ENCODE measurements at places on chromosomes 16 and 17.

- no peak for DNase-seq
Observed at GRCh38 chr16:88444826-88445582, 8.1 kb upstream of the ZFPM1 start.

- DNase-seq: no peak
Observed at GRCh38 chr16:63244631-63245030, 1208.4 kb upstream of the CDH8 start.

DNA sequence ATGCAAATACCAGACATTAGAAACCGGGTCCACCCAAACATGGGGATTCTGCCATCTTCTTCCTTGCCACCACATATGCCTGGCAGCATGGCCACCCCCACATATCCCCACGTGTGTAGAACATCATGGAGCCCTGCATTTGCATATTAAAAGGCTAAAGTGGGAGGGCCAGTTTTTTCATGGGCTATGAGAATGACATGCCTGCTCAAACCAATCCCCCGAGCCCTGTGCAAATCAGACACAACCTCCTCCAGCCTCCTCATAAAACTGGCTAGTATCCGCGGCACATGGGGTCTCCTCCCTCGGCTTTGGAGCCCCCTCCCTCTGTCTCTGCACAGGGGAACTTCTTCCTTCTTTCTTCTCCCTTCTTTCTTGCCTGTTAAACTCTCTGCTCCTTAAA lies 174.9 kb upstream of the WSCD1 start:
- DNase-seq: no peak

DNA sequence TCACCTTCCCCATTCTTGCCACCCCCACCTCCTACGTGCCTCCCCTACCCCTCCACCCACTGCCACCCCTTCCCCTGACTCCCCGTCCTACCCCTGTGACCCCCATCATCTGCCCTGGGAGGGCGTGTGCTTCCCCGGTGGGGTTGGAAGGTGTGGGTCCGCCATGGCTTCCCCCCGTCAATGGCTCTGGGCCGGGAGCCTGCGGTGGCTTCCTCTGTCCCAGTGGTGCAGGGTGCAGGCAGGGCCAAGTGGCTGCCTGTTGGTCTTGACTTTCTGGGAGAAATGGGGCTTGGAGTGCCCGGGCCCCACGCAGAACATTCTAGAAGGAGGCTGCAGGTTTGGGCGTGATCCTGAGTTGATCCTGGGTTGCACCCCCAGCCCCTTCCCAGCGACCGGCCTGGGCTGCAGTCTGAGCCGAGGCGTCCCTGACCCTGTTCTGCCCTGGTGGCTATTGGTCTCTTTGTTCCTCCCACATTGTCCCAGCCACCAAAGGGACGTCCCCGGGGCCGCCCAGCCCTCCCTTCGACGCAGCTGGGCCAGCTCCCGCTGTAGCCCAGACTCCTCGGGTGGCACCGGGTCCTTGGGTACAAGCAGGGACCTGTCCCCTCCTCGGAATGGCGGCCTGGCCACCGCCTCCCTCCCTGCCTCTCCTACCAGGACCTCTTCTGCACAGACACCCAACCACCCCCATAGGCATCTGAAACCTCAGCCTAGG lies 25.7 kb downstream of the GSE1 start:
- DNase-seq: no peak

DNA sequence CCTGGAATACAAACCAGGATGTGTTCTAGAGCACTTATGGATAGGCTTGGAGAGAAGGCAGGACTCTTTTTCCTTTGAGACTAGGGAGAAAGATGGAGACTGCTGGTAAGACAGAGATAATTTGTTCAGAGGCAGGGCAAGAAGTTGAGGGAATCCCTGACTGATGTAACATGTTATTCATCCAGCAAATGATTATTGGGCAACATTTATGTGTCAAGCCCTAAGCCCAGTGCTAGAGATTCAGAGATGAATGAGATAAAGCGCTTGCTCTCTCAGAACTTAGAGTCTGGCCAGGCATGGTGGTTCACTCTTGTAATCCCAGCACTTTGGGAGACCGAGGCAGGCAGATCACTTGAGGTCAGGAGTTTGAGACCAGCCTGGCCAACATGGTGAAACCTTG lies 47.8 kb upstream of the NUFIP2 start:
- no peak for DNase-seq

- no peak for DNase-seq
Observed at GRCh38 chr16:81813648-81814047, 34.6 kb downstream of the PLCG2 start.

DNA sequence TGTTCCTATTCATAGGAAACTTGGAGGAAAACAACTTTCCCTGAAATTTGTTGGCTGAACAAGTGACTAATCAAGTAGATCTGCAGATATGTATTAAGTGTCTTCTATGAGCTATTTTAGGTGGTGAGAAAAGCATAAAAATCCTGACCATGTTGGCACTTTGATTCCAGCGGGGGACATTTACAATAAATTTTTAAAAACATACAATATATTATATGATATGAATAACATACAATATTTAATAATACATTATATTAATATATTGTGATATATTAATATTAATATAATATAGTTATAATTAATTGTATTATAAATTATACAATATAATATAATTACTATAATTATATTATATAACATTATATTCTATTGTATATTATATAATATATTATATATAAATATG lies 362.9 kb upstream of the SOX9 start:
- no peak for DNase-seq

GRCh38 chr16:28140788-28141618 lies 70.8 kb downstream of the XPO6 start:
- DNase-seq: peak; percentile 93

DNA sequence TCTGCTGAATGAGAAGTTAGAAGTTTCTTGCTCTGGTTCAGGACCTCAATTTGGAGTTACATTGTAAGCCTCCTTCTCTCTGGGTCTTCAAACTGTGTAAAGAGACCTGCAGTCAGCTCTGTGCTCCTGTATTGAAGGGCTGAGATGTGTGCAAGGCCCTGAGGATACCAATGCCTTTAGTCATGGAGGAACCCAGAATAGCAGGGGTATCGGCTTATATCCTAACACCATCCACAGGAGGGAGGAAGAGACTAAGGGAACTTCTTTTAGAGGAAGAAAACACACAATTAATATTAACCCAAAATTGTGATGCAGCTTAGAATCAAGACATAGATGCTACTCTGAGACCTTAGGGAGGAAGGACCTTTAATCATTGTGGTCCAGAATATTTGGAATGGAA lies 36.5 kb downstream of the GLP2R start:
- DNase-seq: no peak

DNA sequence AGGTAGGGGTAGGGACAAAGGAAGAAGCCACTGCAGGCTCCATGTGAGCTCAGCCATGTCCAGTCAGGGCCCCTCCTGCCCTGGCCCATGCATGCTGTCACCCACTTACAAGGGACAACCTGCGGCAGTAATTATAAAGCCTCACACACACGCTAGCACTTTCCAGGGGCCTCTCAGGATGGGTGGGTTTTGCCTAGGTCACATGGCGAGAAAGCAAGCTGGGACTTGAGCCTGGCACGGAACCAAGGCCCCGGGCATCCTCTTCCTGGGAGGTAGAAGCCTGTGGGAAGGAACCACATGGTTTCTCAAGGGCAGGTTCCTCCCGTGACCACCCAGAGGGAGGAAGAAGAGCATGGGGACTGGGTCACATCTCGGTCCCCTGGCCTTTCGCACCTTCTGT lies 7.0 kb downstream of the ZNF319 start:
- DNase-seq: no peak

DNA sequence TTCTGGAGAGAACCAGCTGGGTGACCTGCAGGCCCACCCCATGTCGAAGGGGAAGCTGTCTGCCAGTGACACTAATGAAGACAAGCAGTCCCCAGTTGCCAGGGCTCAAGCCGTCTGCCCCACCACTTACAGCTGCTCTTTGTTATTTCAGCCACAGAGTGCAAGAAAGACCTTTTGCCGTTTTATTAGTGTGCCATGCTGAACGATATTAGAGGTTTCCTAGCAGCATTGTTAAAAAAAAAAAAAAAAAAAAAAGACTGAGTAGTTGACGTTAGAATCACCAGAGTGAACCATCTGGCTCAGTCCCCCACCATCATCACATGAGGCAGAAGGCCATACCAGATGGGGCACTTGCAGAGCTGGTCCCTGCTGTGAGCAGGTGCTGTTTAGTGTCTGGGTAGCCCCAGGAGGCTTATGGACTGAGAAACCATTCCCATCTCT lies 26.5 kb upstream of the SLC39A11 start:
- no peak for DNase-seq

- DNase-seq: peak; percentile 78
Observed at GRCh38 chr16:58511933-58512815, 3.1 kb upstream of the SETD6 start.

- DNase-seq: no peak
Observed at GRCh38 chr16:86048882-86049585, 150.1 kb downstream of the IRF8 start.

DNA sequence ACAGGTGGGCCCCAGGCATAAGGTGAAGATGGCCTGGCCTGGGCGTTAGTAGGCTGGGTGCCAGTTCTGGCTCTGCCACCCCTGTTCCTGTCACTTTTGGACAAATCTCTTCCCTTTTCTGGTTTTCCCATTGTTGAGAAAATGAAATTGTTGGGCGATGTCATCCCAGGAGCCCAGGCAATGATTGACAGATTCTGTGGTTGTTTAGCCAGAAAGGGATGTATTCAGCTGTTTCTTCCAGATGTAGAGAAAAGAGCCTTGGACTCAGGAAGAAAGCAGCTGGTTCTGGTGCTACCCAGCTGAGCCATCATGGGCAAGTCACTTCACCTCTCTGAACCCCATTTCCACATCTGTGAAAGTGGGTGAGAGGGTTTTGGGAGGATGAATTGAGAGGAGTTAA lies 60.1 kb upstream of the MRTFB start:
- DNase-seq: no peak

DNA sequence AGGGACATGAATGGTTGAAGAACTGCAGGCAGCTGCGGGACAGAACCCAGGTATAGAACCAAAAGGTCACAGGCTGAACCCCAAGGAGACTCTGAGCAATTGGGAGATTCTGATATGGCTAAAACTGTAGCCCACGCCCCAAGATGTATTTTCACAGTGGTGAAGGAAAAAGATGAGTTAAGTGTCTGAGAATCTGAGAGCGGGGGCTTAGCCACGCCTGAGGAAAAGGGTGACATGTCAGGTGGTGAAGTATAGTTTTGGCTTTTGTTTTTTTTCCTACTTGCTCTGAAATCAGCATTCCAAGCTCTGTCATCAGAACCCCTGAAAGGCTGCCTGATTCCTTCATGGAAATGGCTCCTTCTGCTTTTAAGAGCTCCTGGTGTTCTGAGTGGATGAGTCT lies 73.3 kb downstream of the AKAP1 start:
- no peak for DNase-seq

DNA sequence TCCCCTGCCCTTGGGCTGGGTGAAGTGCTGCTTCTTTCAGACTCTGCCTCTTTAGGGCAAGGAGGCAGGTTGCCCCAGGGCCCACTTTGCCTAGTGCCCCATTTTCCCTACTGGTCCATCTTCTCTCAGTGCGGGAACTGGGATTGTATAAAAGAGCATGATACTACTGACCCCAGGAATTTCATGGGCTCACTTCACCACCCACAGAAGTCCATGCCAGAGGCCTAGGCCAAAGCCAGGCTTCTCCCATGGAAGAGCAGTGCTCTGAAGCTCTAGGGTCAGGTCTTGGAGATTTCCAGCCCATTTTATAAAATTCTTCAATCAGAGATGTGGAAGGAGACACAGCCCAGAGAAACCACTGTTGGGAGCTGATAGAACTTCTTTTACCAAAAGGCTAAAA lies 5.7 kb downstream of the CACNG1 start:
- no peak for DNase-seq

GRCh38 chr17:67534941-67535340 lies 157.9 kb downstream of the PITPNC1 start:
- DNase-seq: no peak

DNA sequence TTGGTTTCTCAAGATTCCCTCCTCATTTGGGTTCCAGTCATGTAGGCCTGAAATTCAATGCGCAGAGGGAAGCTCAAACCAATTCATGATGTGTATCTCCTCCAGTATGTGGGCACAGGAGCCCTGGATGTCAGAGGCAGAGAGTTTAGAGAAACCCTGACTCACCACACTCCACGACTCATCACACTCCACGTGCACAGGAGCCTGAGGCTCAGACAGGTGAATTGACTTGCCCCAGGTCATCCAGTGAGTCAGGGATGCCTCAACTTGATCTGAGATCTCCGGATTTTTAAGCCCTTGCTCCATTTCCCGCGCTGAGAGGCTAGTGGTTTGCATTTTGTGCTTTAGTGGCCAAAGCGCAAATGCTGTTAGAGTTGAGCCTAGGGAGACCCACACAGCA lies 183.9 kb downstream of the HAPSTR1 start:
- no peak for DNase-seq

- DNase-seq: peak; percentile 43
Observed at GRCh38 chr16:56657555-56658326, at the start of gene MT1F. TSS of gene MT1F (plus strand) at chr16:56657959. CDS start at chr16:56658059, 100 bp downstream.

GRCh38 chr16:25270577-25270976 lies 12.9 kb upstream of the ZKSCAN2 start:
- DNase-seq: no peak

DNA sequence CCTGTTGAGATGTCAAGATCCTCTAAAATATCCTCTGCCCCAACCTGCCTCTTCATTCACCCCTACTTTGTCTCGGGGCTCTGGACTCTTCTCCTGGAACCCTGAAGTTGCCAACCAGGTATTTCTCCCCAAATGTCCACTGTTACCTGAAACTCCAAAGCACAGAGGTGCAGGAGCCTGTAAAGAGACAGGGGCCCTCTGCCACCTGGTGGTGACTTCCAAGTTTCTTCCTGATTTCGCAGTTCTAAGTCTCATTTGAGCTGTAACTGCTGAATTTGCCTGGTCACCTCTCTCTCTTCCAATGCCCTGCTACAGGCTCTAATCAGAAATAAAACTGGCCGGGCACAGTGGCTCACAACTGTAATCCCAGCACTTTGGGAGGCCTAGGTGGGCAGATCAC lies 77.1 kb upstream of the RCVRN start:
- no peak for DNase-seq

- DNase-seq: no peak
Observed at GRCh38 chr17:81523402-81524038, 4.7 kb upstream of the FSCN2 start.

GRCh38 chr17:10096596-10096995 lies 101.8 kb downstream of the GAS7 start:
- DNase-seq: no peak

- no peak for DNase-seq
Observed at GRCh38 chr17:83117583-83117982, 38.2 kb downstream of the METRNL start.

- no peak for DNase-seq
Observed at GRCh38 chr16:74975591-74975990, 9.3 kb downstream of the WDR59 start.

- DNase-seq: peak; percentile 69
Observed at GRCh38 chr16:24041834-24042631, 206.2 kb downstream of the PRKCB start.

- no peak for DNase-seq
Observed at GRCh38 chr17:16440901-16441629, 25.7 kb downstream of the TRPV2 start.
